ENCODE measurements at places on chromosomes 11 and 22.

DNA sequence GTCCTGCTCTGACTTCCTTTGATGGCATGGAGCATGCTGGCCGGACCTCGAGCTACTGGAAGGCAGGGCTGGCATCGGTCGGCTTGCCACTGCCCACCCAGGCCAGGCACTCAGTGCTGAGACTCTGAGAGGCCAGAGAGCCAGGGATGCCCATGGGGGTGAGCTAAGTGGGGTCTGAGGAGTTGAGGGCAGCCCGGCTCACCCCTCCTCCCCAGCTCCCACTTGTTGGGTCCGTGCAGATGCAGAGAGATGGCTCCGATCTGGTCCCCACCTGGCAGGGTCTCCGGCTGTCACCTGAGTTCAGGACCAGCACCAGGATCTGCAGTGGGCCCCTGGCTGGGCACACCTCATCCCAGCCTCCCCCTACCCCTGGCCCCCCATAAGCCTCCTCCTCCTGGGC, 13.3 kb downstream of the LSP1 start:
- DNase-seq: no peak

GRCh38 chr11:61911701-61912529, 5.5 kb downstream of the RAB3IL1 start:
- no peak for DNase-seq

GRCh38 chr11:106848526-106848925, 169.8 kb downstream of the GUCY1A2 start:
- DNase-seq: no peak

DNA sequence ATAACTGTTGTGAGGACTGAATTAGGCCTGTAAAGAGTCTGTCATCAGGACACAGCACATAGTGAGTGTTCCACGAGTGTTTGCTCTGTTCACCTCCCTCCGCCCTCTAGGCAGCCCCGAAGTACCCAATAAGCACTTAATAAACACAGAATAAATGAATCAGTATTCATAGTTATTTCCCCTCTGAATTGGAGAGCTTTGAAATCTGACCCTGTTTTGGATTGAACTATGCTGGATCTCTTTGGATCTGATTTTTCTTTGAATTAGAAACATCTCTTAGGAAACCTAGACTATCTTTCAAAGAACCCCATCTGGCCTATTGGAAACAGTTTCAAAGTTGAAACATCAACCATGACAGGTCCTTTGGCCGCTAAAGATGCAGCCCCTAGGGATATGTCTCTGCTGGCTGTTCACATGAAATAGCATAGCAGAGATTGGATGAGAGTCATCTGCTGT, 615.5 kb downstream of the NTM start:
- no peak for DNase-seq

- DNase-seq: peak; percentile 100
Observed at GRCh38 chr11:126992065-126992803, 8.3 kb downstream of the KIRREL3 start.

DNA sequence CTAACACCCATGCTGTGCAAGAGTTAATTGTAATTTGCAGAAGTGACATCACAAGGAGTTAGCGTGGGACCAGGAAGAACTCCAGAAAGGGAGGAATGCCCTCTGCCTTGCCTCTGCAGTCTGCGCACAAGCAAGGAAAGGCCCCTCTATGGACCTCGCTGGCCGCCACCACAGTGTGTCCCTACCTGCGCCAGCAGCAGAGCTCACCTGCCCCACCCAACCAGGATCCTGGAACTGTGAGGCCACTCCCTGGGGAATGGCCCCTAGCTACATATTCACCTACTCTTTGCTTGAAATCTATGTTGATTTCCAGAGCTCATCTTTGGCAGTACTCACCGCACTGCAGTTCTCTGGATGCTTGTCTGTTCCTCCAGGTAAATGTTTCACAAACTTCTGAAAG, 72.0 kb upstream of the MTNR1B start:
- no peak for DNase-seq

- DNase-seq: no peak
Observed at GRCh38 chr11:120102050-120102863, 35.7 kb downstream of the TRIM29 start.

DNA sequence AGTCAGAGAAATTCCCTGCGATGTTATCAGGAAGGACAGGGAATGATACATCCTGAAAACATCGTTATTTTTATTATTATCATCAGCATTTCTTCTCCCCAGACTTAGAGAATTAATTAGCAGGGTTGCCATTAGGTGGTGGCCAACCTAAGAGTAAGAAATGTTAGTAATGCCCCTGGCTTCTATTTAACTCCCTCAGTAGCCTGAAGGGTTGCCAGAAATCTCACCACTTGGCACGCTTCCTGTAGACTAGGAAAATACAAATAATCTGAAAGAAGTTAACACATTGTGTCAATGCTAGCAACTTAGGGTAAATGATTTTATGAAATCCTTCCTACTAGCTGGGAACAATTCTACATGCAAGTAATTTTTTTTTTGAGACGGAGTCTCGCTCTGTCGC, 45.5 kb downstream of the ENDOD1 start:
- no peak for DNase-seq

DNA sequence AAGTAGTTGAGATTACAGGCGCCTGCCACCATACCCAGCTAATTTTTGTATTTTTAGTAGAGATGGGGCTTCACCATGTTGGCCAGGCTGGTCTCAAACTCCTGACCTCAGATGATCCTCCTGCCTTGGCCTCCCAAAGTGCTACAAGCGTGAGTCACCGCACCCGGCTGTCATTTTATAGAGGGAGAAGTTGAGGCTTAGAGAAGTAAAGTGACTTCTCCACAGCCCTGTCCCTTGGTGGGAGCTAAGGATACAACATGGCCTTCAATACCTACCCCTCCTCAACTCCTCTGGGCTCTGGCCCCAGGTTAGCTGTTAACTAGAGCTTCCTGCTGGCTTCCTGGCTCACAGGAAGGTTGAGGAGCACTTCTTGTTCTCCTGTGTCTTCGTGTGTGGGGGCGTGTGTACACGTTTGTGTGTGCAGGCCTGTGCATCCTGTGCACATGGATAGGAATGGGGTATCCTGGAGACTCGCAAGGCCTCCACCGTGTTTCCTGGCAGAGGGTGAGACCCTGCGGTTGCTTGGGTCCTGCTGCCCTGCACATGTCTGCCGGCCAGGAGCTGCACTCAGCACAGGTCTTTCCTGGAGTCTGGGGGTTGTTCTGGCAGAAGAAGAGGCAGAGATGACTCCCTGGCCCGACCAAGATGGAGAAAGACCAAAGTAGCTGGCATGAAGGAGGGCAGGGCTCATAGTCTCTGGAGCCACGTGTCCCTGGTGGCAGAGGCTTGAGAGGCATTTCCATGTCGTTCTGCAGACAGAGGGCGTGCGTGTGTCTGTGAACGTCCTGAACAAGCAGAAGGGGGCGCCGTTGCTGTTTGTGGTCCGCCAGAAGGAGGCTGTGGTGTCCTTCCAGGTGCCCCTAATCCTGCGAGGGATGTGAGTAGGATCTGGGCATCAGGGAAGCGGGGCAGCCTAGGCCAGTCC, 2.4 kb downstream of the SIDT2 start:
- peak; percentile 49 for DNase-seq

DNA sequence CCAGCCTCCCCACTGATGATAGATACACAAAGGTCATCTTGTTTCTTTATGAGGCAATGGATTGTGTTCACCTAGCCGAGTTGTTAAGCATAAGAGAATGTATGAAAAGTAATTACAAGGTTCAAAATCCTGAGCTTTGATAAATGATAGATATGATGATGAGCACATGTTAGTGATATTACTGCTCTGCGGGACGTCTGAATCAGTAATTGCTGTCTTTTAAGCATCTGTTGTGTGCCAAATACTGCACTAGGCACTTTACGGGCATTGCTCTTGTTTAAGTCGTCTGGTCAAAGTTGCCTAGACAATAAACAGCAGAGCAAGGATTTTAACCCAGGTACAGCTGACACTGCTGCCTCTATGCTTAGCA, 559 bp upstream of the RNF141 start:
- DNase-seq: no peak

- no peak for DNase-seq
Observed at GRCh38 chr11:69301081-69301454, 7.1 kb downstream of the MYEOV start.

DNA sequence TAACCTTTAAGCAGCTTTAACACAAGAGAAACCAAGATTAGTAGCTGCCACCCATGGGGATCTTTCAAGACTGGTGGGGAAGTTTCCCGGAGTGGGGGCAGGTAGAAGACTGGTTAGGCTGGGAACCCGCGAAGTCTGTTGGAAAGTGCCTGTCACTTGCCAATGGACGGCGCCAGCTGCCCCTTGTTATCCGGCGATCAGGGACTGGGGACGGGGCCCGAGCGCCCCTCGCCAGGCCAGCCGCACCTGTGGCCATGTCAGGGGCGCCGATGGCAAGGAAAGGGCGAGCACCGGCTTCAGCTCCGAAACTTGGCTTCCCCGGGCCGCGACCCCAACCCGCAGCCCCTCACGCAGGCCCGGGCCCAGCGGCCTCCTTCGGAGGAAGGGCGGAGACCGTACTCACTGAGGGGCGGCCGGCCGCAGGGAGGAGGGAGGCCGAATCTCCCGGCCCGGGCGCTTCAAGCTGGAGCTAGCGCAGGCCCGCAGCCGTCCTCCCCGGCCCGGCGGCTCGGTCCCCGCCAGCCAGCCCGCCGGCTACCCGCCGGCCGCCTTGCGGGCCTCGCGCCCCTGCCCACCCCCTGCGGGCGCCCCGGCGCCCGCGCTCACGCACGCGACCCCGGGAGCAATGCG, 539 bp downstream of the EIF4ENIF1 start:
- no peak for DNase-seq

GRCh38 chr11:95715777-95716241, 73.8 kb downstream of the FAM76B start:
- peak; percentile 98 for DNase-seq

DNA sequence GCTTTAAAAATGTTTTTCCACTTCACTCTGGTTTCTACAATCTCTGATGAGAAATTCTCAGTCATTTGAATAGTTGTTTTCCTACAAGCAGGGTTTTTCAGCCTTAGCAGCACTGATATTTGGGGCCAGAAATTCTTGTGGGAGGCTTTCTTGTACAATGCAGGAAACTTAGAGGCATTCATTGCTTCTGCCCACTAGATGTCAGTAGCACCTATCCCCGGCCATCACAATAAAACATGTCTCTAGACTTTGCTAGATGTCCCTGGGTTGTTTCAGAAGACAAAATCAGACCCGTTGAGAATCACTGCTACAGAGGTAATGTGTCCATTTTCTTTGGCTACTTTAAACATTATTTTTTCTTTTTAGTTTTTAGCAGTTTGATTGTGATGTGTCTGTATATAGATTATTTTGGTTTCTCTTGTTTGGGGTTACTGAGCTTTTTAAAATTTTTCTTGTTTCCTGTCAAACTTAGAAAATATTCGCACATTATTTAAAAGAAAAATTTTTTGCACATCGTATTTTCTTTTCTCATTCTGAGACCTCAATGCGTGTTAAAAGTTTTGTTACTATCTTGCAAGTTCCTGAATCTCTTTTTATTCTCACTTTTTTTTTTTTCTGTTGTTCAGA, 60.8 kb upstream of the CCDC179 start:
- peak; percentile 30 for DNase-seq

GRCh38 chr11:13857828-13858227, 104.7 kb upstream of the SPON1 start:
- no peak for DNase-seq

DNA sequence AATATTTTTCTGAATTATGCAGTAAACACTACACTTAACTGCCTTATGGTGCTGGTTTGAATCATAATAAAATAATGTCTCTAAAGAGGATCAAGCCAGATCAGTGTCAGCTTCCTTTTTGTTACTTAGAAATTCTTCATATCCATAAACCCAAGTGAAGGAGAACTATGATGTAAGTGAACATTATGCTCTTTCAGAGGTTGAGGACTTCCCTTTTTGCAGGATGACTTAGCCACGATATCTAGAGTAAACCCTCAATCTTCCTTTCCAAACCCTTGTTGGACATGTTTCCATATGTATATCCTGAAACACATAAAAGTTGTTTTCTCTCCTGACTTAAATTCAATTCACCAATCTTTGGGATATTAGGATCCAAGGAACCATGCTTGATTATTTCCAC, 19.1 kb downstream of the OR8D1 start:
- DNase-seq: no peak

GRCh38 chr22:31039393-31039792, 41.7 kb upstream of the SMTN start:
- no peak for DNase-seq

- no peak for DNase-seq
Observed at GRCh38 chr22:17842386-17842785, 68.1 kb upstream of the BID start.

GRCh38 chr11:122242731-122243130, 126.7 kb upstream of the BLID start:
- DNase-seq: no peak

DNA sequence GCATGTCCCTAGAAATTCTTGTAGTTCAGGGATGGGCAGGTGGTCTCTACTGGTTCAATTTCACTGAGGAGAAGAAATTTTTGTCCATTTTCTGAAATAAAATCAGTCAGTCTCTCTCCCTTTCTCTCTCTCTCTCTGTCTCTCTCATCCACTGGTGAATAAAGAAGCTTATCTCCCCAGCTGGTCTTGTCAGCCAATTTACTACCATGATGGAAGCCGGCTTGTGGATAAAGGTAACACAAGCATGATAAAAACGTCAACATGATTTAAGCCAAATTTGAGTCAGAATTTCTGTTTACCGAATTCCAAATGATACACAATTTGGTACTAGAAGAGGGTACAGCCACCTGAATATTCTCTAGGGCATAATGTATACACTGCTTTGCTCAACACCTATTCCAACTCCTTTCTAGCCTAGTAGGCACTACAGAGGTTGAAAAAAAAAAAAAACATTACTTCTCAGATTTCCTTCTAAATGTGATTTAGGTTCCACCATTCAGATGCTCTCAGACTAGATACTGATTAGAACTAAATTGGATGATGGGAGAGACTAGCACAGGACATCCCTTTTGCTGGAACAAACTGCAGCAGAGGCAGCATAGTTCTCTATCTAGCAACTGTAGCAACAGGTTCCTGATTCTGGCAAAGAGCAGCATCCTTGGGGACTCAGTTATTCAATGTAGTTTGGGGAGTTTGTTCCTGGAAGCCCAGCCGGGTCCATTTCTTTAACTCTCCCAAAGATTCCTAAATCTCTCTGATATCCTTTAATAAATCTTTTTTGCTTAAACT, 18.8 kb downstream of the PAK1 start:
- no peak for DNase-seq

DNA sequence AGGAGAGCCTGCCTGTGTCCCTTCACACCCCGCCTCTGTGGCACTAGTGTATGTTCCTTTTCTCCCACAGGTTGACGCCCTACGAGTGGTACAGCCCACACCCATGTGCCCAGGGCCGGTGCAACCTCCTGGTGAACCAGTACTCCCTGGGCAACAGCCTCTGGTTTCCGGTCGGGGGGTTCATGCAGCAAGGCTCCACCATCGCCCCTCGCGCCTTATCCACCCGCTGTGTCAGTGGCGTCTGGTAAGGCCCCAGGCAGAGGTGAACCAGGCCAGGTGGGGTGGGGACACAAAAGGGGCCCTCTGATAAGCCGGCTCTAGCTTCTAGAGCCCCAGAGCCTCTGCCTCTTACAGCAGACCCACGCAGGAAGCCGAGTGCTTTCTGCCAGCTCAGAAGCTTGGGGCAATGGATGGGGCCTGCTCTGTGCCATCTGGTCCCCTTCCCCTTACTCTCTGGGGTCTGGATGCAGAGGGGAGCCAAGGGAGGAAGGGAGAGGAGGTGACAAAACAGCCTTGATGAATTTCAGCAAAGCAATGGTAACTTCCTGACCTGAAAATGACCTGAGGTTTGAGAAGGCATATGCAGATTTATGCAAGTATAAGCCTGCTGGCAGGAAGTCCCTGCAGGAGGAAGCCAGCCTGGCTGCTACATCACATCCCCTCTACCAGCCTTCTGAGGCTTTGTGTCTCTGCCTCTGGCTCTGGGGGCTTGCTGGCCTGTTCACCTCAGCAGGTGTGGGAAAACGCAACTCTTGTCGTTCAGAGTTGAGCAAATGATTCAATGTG, 67.0 kb upstream of the TBCEL start:
- no peak for DNase-seq

All from astrocyte (in vitro differentiated cells and primary cell).